ENCODE measurements at places on chromosomes 7 and 10.

- no peak for DNase-seq
Observed at GRCh38 chr7:108078211-108078673, 51.9 kb downstream of the LAMB4 start.

GRCh38 chr10:94052866-94053791 is 59.4 kb downstream of the PLCE1 start:
- no peak for DNase-seq

GRCh38 chr10:89206402-89207180 is 526 bp downstream of the CH25H start:
- no peak for DNase-seq

GRCh38 chr7:81626008-81626407 is 143.8 kb downstream of the HGF start:
- no peak for DNase-seq

- DNase-seq: no peak
Observed at GRCh38 chr7:16822029-16822428, 17.2 kb upstream of the AGR2 start.

Data from astrocyte of the cerebellum (primary cell).